ENCODE measurements at places on chromosomes 12 and 14.

DNA sequence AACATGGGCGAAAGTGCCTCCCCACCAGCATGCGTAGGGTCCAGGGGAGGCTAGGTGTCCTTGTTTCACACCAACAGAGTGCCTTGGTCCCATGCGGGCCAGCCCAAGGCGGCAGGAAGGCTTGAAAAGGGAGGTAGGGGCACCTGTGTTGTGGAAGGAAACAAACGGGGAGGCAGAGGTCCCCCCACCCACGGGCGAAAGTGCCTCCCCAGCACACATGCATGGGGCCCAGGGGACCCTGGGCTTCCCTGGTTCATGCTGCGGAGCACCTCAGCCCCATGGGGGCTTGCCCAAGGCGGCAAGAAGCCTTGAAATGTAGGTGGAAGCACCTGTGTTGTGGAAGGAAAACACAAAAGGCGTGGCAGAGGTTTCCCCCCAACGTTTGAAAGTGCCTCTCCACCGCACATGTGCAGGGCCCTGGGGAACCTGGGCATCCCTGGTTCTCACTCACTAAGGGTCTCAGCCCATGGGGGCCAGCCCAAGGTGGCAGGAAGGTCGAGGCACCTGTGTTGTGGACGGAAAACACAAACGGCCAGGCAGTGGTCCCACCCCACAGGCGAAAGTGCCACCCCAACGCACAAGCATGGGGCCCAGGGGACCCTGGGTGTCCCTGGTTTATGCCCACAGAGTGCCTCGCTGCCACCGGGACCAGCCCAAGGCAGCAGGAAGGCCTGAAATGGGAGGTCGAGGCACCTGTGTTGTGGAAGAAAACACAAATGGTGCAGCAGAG lies 374.7 kb downstream of the ALG10 start:
- no peak for DNase-seq

- no peak for DNase-seq
Observed at GRCh38 chr12:7304456-7304855, 584 bp downstream of the ACSM4 start.

GRCh38 chr14:65422088-65422834 lies 9.7 kb downstream of the FUT8 start:
- DNase-seq: no peak

DNA sequence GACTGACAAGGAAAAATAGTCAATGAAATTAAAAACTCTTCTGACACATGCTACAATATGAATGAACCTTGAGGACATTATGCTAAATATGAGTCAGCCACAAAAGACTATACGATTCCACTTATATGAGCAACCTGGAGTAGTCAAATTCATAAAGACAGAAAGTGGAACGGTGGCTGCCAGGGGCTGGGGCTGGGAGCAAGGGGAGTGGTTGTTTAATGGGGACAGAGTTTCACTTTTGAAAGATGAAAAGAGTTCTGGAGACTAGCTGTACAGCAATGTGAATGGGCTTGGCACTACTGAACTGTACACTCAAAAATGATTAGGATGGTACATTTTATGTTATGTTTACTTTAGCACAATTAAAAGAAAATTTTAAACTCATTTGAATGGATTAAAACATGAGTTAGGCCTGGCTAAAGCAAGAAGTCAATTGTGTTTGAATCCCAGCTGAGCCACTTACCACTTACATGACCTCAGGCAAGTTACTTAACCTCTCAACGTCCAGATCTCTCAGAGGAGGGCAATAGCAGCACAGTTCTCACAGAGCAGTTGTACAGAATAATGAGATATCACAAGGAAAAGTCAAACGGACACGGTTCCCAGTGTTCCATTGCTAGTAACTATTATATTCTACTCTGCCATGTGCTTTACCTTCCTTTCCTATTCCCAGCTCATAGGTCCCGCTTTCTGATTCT lies 102.5 kb downstream of the SPTSSA start:
- DNase-seq: no peak

- no peak for DNase-seq
Observed at GRCh38 chr12:88362439-88362838, 217.8 kb downstream of the KITLG start.

DNA sequence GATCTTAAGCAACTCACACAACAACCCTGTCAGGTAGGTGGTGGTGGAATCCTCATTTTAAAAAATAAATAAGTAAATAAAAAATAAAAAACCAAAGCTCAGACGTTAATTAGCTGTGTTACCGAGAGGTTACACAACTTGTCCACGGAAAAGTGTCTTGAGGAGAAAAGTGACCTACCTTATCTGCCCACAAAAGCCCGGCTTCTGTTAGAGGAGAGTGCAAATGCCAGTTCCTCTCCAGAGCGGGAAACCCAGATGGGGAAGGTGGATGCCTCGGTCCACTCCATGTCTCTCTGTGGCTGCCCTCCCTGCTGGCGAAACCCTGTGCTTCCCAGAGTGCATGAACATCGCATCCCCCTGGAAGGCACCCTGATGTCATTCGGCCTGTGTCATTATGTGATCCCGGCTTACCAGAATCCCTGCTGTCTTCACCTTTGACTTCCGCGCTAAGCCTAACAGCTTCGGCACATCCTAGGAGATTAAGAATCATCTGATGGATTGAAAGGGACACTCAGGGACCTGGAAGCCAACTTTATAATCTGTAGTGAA lies 6.4 kb downstream of the MLXIP start:
- no peak for DNase-seq

- DNase-seq: no peak
Observed at GRCh38 chr12:81296556-81297305, 218.9 kb downstream of the ACSS3 start.

GRCh38 chr12:116358893-116359761 lies 81.6 kb upstream of the MED13L start:
- peak; percentile 16 for DNase-seq

GRCh38 chr14:53683229-53683628 lies 273.4 kb downstream of the BMP4 start:
- no peak for DNase-seq

DNA sequence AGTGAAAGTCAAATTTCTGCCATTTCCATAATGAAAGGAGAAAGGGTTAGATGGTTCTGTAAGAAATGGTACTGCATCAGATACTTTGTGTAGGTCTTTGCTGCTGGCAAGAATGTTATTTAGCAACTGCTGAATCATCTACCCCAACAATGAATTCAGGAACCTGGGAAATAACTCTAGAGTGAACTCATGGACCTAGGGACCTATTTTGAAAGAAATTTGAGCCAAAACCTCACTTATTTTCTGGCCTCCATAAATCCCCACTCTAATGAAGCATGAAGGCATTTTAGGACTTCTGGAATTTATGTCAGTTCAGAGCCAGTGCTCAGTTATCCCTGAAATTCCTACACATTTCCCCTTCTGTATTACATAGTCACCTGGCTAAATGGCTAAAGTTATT lies 50.9 kb upstream of the CPNE8 start:
- DNase-seq: no peak

All from esophagus squamous epithelium (tissue), 5 donors.